ENCODE measurements at places on chromosomes 16 and 17.

DNA sequence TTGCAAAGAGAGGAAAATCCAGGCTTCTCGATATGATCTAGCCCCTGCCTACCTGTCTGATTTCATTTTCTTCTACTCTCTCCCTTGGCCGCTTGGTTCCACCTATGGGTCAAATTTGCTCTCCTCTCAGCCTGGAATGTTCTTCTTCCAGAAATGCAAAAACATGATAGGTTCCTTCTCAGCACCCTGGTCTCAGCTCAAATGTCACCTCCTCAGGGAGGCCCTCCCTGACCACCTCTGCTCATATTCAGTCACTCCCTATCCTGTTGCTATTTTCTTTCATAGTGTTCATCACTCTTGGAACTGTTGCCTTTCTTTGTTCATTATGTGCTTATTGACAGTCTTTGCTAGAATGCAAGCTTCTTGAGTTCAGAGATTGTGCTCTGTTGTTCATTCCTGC lies 208.6 kb downstream of the KATNIP start:
- no peak for DNase-seq

- DNase-seq = no peak
Observed at GRCh38 chr17:10072556-10073425, 125.6 kb downstream of the GAS7 start.

- no peak for DNase-seq
Observed at GRCh38 chr17:17780922-17781590, 55.7 kb downstream of the SREBF1 start.

DNA sequence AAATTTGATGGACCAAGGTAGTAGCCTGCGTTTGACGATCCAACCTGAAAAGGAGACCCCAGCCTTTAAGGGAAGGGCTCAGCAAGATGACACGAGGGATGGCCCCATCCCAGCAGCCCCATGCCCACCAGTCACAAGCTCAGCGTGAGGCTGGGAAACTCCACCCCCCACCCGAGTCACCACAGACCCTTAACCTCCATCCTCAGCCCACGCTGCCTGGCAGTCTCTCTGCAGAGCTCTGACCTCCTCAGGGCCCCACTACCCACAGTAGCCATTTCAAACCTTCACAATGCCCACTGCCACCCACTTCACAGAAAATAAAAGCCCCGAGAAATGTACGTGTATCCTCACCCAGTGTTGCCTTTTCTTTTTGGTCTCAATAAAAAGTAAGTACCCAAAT lies 18.7 kb downstream of the USP36 start:
- no peak for DNase-seq

GRCh38 chr17:10751563-10751962 lies 21.7 kb upstream of the TMEM220 start:
- no peak for DNase-seq

DNA sequence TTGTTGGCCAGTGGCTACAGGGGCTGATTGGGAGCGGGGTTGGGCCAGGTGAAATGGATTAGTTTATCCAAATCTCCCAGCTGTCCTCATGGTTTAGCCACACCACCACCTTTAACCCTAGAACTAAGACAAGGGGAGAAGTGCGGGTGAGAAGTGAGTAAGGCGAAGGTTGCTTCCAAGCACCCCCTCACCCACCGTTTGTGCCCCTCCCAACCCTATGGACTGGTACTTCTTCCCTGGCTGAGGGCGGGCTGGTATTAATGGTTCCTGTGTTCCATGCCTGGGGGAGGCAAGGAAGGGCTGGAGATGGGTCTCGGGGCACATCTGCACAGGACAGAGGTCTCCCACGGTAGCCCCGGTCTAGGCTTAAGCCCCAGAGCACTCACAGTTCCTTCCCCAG lies 25.1 kb downstream of the NT5M start:
- DNase-seq = no peak

DNA sequence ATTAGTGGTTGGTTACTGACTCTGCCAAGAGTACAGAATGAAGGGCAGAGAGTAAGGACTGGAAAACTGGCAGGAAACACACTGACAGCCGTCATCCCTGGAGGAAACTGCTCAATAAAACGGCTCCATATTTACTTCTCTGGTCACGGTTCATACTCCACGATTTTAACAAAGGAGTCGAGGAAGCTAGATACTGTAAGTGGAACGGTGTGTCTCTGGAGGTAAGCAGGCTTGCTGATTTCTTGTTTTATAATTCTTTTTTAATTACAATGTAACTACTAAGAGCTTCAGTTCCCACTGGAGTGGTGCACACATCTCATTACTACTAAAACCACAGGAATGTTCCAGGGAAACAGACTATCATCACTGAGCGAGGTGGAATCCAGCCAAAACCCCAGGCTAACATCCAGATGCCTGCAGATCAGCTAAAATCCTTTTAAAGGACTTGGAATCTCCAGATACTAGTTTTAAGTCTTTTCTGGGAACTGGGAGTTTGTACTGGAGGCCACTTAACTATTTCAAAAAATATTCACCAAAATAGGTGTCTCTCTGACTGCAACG lies 17.8 kb downstream of the SERPINF1 start:
- no peak for DNase-seq

- DNase-seq = no peak
Observed at GRCh38 chr16:85065099-85065498, 37.5 kb downstream of the KIAA0513 start.

DNA sequence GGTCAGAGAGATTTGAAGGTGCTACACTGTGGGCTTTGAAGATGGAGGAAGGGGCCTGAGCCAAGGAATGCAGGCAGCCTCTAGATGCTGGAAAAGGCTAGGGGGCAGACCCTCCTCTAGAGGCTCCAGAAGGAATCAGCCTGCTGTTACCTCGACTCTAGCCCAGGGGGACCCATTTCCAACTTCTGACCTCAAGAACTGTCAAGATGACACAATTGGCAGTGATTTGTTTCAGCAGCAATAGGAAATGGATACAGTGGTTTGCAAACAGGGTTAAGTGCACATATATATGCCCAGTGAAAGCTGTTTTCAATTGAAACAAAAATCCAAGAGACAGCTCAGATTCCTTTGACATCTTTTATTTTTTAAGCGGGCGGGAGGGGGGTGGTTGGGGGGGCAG lies 3.7 kb upstream of the ZDHHC1 start:
- no peak for DNase-seq

DNA sequence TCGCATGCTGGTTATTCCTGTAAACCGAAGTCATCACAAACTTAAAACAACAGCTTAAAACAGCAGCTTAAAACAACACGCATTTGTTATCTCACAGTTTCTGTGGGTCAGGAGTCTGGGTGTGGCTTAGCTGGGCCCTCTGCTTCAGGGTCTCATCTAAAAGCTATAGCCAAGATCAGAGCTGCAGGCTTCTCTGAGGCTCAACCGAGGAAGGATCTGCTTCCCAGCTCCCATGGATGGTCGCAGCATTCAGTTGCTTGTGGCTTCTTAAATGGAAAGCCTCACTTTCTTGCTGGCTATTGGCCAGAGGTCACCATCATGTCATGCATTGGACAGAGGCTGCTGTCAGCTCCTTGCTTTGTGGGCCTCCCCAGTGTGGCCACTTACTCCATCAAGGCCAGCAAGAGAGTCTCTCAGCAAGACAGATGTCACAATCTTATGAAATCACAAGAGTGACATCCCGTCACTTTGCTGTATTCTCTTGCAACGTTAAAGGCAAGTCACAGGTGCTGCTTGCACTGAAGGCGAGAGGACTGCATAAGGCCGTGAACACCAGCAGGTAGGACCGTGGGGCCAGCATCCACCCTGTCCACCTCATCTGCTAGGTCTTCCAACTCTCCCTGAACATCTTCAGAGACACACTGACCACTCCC lies 117.9 kb upstream of the TNRC6C start:
- DNase-seq = no peak

- no peak for DNase-seq
Observed at GRCh38 chr16:56517206-56517605, 2.6 kb downstream of the BBS2 start.

DNA sequence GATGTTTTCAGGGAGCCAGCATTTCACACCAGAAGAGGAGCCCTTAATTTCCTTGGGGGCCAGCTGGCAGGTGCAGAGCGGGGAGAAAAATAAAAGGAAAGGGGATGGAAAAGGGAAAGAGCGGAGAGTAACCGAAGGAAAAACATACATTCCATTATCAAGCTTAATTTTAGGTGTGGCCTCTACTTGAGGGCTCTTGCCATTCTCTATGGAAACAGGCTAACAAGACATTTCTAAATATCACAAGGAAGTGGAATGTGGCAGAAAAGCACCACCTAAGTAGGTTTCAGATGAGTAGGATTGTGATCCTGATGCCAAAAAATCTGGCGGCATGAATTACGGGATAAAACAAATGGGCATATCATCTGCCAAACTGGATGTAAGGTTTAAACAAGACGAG lies 970 bp upstream of the DYNC1LI2 start:
- DNase-seq = no peak

Data from GF-D8 (cell line).